ENCODE measurements at places on chromosomes 5 and 9. TPM values are rescaled to one million over a fixed set of nuclear protein-coding genes. Genes with fewer than 3 reads are reported as not detected.

PCDHB13 gene
- 0.06 TPM for total RNA-seq

IL3 gene
- total RNA-seq = not detected

DNA sequence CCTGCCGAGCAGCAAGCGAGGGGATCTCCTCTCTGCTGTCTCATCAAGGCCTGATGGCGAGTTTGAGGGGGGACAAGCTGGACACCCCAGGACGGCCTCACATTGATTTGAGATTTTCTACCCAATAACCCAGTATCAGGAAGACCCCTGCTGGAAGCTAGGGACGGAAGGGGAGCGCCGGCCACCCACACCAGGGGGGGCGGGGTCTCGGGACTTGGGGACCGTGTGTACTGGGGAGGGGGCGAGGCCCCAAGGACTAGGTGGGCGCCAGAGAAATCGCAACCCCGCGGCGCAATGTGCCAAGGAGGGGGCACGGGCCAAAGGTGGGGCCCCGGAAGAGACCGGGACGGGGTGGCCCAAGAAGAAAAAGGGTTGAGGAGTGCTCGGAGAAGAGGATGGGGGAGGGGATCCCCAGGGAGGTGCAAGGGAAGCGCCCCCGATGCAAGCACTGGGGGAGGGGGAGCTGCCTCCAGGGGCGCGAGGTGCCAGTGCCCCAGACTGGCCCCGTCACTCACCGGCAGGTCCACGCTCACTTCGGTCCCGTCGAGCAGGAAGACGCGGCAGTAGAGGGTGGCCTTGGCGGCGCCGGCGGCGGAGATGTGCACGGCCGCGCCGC lies 1.1 kb downstream of the EPB41L4B start:
- DNase-seq = no peak

- DNase-seq = no peak
Measured at GRCh38 chr5:85334-85995, 6.5 kb upstream of the PLEKHG4B start.
